ENCODE measurements at places on chromosomes 3 and 15.

DNA sequence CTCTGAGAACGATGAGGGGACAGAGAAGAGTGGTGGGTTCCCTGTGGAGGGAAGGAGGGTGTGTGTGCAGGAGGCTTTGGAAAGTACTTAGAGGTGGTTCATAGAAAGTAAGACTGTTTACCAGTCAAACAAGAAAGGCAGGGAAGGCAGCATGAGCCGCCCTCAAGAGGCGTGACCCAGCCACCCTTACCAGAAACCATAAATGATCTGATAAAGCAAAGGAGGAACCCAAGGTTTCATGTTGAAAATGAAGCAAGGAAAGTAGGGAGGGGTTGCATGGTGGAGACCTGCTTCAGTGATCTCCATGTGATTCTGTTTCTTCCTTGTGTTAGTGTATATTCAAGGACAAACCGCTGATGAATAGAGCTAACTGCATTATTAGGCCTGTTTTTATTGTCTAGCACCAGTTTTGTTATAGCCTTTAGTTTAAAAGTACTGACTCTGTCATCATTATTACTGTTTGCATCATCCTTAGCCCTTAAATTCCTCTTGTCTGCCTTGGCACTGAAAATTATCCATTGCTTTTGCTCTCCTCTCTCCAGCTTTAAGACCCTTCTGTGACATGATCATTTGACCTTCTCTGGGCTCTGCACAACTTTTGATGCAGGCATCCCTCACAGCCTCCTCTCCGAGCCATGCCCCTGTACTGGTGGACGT lies 96.1 kb downstream of the STAC start:
- no peak for DNase-seq

DNA sequence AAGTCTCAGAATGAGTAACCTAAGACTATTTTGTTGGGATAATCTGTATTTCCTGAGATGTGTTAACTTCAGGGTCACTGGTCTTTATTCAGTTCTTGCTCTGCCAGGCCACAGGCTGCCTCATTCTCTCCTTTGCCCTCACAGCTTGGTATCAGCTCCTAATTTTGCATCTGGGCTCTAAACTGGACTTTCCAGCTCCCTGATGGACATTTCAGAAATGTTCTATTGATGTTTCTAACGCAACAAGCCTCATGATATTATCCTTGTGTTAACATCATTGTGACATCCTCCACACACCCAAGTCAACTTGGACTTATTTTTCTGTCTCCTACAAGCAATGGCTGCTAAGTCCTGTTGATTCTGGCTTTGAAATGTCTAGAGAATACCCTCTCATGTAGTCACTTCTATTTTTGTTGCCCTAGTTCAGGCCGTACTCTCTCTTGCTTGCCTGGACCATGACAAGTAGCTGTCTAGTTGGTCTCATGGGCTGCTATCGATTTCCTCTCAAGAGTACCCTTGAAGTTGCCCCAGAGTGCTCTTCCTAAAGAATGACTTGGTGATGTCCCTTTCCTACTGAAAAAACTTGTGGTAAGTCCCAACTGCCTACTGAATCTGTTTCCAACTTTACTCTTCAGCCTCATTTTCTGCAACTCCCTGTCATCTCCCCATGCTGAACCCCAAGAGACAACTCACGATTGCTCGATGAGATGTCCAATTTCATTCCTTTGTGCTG lies 52.7 kb downstream of the CHST2 start:
- DNase-seq: no peak

DNA sequence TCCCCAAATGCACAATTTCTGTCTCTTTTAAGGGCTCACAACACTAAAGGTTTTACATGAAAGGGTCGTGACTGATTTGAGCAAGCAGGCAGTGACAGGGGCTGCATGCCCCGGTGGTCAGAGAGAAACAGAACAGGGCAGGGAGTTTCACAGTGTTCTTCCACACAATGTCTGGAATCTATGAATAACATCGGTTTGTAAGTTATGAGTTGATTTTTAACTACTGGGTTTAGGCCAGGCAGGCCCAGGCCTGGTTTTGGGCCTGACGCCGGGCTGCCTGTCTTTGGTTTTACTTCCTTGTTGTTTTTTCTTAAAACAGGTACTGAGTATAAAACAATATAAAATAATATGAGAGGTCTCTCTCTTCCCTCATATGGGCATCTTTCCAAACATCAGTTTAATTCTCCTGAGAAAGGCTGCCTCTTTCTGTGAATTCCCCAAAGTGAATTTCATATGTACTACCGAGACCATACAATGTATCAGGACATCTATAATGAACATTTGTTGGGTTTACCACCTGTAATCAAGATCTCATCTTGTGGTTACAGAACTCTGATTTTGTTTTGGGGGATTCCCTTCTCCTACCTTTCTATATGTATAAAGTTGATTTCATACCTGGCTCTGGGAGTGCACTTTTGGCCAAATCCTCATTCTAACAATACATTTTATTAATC lies 74.4 kb downstream of the CD200 start:
- no peak for DNase-seq

GRCh38 chr3:119588112-119588511 lies 8.8 kb downstream of the ADPRH start:
- DNase-seq: peak; percentile 15

GRCh38 chr3:68764554-68764953 lies 167.8 kb downstream of the TAFA4 start:
- DNase-seq: no peak

- DNase-seq: no peak
Observed at GRCh38 chr15:58308742-58309355, 122.9 kb upstream of the LIPC start.

DNA sequence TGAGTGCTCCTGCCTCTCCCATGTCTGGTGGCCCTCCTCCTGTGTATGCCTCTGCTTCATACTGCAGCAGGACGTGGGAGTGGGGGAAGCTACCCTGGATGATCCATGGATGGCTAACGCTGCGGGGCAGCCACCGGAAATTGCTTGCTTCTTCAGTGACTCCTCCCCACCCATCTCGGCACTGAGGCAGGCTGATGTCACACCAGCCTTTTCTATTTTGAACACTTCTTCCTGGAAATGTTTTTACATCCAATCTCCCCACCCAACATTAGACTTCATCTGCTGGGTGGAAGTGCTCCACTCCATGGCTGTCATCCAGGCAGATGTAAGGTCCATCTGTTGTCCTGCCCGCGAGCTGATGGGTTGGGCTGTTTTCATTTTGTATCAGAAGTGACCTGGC lies 58.9 kb upstream of the MUC13 start:
- DNase-seq: no peak

- DNase-seq: peak; percentile 71
Observed at GRCh38 chr15:31327669-31328427, 1.2 kb downstream of the KLF13 start.

DNA sequence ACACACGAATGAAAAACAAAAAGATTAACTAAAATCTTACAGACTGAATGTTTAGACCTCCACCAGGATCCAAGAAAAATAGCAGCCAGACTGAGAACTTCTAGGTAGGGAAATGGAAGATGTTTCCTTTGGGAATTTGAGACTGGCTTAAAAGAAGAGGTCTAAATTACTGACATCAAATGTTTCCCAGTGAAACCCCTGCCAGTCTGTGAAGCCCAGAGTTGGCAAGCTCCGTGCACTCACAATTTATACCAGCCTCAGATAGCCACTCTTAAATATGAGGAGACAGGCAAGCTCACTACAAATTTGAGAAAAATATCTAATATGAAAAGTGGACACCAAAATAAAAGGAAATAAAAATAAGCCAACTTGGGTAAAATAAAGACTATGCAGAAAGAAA lies 700.5 kb upstream of the ZNF385D start:
- DNase-seq: no peak

DNA sequence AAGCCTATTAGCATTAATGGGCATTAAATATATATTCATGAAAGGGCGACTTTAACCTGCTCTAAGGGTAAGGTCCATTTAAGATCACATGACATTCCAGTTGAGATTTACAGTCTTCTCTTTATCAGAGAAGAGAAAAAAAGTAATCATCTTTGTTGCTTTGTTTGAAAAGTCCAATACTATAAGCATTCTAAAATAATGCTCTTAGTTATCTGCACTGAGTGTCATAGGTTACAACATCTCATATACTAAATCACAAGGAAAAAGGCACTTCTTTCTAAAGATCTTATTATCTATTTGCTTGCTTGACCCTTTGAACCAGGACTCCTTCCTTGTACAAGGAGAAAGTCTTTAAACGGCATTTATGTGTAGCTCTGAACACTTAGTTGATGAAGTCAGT lies 1.4 kb downstream of the TMEM207 start:
- DNase-seq: no peak

GRCh38 chr15:69663982-69664381 lies 211.4 kb downstream of the RPLP1 start:
- DNase-seq: no peak

DNA sequence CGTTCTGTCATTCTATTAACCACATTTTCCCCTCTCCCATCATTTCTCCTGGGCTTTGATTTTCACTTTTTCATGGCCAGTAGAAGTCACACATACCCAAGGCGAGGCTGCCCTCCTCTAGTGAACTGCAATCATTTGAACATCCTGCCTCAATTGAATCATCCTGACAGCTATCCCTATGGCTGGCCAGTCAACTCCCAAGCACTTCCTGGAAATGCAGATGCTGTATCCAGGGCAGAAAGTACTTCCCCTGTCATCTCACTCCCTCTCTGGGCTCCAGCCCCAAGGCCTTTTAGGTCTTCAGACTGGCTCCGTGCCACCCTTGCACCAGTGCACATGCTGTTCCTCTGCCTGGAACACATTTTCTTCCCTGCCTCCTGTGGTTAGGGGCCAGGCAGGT lies 738.3 kb upstream of the CFAP20DC start:
- DNase-seq: no peak

DNA sequence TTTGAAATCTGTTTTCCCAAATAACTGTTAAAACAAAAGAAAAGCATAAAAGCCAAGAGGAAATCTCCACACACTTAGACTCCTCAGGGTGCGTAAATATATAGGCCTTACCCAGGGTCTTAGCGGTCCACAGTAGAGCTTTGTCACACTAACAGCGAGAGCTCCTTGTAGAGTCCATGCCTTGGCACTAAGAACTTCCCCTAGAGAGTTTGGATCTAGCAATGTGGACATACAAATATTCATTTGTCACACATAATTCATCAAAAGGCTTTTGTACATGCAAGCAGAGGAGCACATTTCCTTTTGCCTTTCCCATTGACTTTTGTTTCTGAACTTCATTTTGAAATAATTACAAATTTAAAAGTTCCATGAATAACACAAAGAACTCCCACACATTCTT lies 11.0 kb upstream of the SLMAP start:
- no peak for DNase-seq

GRCh38 chr15:80871858-80872257 lies 92.7 kb downstream of the CEMIP start:
- DNase-seq: no peak

- DNase-seq: no peak
Observed at GRCh38 chr15:91698241-91698640, 155.3 kb upstream of the SLCO3A1 start.

- no peak for DNase-seq
Observed at GRCh38 chr3:71734881-71735280, 9.7 kb upstream of the EIF4E3 start.

DNA sequence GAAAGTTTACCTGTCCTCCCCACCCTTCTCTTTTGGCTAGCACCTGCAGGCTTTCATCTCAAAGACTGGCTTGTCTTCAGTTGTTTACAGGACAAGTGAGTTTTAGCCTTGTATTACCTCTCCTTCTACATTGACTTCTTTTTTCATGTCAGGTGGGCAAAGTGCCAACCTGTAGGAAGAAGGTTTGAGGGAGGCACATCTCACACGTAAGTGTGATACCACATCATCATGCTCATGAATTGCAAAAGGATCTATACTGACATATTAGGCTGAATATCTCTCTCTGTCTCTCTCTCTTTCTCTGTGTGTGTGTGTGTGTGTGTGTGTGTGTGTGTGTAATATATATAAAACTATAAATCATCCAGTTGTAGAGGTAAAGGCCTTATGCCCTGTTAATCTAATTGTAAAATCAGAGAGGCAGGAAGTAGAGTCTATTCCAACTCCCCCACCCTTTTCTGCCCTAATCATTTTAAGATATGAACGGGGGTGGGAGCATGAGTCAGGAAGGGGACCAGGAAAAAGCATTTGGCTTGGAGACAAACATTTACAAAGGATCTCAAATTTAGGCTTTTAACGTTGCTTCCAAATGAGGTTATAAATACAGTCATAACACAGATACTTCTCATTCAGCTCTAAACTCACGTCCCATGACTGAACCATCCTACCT lies 107.0 kb upstream of the PFN2 start:
- DNase-seq: no peak

DNA sequence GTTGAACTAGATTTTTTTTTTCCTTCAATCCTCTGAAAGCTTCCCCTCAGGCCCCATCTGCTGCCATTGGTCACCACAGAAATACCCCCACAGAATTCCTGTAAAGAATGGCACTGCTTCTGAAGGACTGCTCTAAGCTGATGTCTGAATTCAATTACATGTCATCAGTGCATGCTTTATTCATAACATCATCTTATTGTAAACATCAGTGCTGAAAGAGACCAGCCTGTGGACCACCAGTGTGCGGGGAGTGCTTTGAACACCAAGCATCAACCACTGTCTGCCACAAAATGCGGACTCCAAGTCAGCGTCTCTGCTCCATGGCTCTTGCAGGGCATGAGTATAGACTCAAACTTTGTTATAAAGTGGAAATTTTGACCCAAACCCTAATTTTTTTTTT lies 11.6 kb downstream of the PHLDB2 start:
- no peak for DNase-seq
